ENCODE measurements at places on chromosomes 11 and 22.

- DNase-seq, result no peak
These were observed 41.2 kb upstream of the SLC36A4 start for GRCh38 chr11:93238956-93239355.

DNA sequence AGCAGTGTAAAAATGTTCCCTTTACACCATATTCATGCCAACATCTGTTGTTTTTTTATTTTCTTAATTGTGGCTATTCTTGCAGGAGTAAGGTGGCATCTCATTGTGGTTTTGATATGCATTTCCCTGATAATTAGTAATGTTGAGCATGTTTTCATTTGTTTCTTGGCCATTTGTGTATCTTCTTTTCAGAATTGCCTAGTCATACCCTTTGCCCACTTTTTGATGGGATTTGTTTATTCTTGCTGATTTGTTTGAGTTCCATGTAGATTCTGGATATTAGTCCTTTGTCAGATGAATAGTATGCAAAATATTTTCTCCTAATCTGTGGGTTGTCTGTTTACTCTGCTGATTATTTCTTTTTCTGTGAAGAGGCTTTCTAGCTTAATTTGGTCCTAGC, 98.9 kb upstream of the SERPIND1 start:
- DNase-seq, result no peak

GRCh38 chr22:39205344-39206021, 39.3 kb downstream of the PDGFB start:
- DNase-seq, result no peak

GRCh38 chr11:2857918-2858317, 27.7 kb downstream of the CDKN1C start:
- DNase-seq, result no peak

DNA sequence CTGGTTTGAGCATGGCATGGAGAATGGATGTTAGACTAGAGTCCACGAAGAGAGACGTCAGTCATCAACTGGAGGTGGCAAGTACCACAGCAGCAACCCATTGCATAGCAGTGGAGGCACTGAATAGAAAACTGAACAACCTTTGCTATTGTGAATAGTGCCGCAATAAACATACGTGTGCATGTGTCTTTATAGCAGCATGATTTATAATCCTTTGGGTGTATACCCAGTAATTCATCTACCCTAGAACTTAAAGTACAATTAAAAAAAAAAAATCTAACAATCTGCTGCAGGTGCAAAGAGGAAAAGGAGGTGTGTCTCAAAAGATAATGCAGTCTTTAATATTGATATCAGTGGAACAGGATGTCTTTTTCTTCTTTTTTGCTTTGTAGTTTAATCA, 443.4 kb upstream of the ISX start:
- DNase-seq, result no peak

DNA sequence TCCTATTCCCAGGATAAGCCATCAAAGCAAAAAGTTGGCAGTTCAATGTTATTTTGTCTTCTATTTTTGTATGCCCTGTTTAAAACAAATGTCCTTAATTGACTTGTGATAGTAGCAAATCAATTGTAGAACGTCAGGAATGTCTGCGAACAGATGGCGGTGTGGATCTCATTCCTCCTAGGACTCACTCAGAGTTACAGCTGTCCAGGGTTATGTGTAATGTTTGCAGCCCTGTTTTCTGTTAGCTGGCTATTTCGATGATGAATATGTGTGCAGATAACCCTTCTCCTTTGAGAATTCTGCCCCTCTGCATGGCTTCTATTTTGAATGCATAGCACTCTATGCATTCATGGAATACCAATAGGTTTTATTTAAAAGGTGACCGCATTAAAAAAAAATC, 1248.0 kb upstream of the CNTN5 start:
- DNase-seq, result no peak

DNA sequence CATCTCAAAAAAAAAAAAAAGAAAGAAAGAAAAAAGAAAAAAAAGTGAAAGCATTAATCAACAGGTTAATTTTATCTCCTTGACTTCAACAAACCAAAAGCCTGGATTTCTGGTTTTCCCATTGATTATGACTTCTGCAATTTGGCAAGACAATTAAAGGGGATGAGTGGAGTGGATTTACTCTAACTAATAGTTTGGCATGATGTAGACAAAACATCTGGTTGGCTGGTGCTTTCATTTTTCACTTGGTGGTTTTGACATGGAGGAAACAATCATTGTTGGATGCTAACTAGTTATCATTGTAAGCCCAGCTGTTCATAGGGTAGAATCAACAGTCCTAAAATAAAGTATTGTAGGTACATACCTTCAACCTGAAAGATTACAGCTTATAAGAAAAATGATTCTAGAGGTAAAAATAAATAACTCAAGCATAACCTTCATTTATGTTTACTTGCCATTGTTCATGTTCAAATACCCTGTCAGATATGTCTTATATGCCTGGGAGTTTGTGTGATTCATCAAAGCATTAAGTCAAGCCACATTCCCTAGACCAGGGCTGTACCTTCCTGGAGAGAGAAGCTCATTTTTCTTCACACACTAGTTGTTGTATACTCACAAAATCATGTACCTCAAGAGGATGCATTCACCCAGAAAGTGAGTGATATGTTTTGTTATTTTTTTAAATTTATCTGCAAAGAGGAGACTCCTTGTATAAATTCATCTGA, 15.1 kb downstream of the FIBIN start:
- DNase-seq, result no peak

DNA sequence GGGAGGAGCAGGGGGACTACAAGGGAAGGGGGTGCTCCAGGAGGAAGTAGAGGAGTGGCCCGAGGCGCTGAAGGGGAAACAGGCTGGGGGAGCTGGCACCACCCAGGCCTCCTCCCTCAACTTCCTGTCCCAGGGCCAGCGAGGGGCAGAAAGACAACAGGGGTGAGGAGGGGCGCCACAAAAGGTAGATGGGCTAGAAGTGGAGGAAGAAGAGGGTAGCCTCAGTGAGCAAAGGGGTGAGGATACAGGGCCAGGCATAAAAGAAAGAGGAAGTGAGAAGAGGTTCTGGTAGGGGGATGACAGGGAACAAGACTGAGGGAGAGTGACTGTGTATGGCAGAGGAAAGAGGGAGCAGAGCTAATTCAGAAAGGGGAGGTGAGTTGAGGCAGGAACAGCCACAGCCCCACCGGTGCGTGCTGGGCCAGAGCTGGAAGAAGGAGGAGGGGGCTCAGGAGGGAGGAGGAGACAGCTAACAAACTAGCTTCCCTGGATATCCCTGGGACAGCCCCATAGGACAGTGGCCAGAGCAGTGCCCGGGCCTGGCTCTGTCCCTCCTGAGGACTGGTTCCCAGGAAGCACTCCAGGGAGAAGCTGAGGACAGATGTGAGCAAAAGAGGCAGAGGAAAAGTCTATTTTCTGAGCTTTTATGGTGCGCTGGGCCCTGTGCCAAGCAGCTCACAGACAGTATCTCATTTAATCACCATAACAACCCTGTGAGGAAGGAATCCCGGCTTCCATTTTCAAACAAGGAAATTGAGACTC, 8.5 kb downstream of the DCHS1 start:
- no peak for DNase-seq

GRCh38 chr11:117509543-117509942, 181.9 kb downstream of the CEP164 start:
- no peak for DNase-seq
